ENCODE measurements at places on chromosomes 1 and 21.

- DNase-seq, result no peak
These were observed 28.7 kb downstream of the COL16A1 start for GRCh38 chr1:31675161-31675560.

GRCh38 chr21:25094695-25095094 is 512.6 kb downstream of the MRPL39 start:
- DNase-seq, result no peak

DNA sequence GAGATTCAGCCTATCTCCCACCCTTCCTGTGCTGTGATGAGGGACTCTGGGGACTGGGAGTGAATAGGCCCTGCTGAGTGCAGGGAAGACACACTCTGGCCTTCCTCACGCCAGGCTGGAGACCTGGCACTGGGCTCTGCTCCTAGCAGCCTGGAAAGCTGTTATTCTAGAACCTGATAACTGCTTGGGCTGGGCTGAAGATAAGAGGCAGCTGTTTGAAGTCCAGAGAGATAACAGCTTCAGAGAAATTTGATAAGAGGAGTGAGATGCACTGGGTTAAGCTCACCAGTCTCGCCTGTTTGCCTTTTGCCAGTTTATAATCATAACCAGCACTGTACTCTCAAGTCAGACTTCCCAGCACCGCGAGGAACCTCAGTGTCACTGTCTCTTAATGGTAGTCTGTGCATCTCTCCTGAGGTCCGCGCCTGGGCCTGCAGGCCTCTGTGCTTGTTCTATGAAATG is 46.6 kb upstream of the GPR37L1 start:
- DNase-seq, result no peak

GRCh38 chr1:165896277-165896676 is 68.9 kb downstream of the UCK2 start:
- peak; percentile 90 for DNase-seq

GRCh38 chr1:95236784-95237575 is 3.0 kb downstream of the RWDD3 start:
- DNase-seq, result peak; percentile 37

- DNase-seq, result no peak
These were observed 336.2 kb upstream of the ESRRG start for GRCh38 chr1:217059401-217059800.

DNA sequence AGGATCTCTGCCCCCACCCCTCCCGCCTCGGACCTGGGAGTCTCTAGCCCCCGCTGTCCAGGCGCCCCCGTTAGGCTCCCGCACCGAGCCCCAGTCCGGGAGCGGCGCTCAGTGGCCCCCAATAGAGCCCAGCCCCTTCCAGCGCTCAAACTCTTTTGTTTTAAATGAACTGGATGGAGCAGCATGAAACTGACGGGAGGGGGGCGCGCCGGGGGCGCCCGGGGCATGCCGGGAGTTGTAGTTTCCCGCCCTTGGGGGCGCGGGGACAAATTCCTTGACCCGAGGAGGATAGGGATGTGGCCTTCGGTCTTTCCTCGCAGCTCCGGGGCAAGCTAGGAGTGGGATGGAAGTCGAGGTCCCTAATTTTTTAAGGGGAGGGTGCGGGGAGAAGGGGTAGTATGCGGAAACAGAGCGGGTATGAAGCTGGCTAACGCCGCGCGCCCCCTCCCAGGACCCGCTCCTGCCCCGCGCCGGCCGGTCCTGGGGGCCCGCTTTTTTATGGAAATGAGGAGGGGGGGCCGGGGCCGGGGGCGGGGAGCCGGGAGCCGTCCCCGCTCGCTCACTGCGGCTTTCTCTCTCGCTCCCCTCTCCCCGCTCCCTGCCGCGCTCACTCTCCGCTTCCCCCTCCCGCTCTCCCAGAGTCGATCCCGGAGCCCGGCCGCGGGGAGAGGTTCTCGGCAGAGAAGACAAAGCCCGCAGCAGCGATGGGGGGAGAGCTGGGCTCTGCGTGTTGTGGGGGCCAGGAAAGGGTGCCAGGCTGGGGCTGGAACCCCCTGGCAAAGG is at the start of gene MEX3A:
Gene MEX3A (minus strand): TSS at position 157 of the 783 bp plus-strand sequence. CDS start 467 bp downstream, outside the sequence.
- DNase-seq, result peak; percentile 81

DNA sequence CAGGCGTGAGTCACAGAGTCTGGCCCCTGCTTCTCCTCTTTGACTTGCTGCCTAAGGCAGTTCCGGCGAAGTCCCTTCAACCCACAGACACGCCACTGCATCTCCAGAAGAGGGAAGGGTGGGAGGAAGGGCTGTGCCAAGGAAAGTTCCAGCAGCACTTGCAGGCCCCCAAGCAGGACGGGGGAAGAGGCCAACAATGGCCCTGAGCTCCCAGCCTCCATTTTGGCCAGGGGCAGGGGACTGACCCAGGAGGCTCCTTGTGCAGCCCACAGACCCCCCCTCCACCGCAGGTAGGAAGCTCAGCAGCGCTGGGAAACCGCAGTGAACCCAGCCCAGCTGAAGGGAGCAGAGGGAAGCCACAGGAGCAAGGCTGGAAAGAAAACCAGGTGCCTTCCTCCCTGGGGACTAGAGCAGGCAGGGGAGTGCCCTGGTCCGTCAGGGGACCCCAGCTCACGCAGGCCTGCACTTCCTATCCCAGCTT is 35.4 kb downstream of the ACOT7 start:
- DNase-seq, result no peak

DNA sequence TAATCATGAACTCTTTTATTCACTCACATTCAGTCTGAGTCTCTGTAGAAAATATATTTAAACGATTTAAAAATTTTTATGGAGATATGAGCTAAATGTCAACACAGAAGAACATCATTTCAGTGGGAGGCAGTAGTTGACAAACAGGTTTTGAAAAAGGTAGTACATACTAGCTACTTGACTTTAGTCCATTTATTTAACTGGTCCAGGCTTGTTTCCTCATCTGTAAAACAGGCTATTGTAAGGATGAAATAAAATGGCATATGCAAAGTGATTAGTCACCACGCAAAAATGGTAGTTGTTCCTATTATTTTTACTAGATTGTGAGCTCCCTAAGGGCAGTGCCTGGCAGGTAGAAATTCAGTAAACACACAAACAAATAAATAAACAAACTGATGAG is 75.2 kb downstream of the NTPCR start:
- DNase-seq, result no peak

GRCh38 chr1:2623571-2624337 is 9.1 kb downstream of the MMEL1 start:
- no peak for DNase-seq

DNA sequence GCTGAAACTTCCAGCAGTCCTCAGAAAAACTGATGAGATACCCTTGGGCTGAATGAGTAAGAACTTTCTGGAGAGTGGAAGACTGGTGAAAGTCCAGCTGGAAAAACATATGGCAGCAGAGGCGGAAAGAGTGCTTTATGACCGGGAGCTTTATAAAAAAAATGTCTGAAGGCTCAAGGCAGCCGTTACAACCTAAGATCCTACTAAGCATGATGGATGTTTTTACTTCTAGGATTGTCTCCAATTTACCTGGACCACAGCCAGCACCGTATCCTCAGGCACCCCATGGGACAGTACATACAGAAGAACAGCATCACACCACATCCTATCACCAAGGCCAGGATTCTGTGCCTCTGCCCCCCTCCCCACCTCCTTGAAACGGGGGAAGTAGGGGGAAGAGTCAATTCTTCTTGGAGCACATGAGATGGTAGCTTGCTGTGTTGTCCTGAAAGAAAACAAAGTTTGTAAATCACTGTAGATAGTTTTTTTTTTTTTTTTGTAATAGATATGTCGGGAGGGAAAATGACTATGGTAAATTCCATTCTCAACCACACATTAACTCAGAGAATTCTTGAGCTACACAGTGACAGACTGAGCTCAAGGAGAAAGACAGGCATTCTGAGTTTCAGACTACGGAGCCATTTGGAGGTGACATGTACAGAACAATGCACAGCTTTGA is 11.8 kb upstream of the IRF2BP2 start:
- peak; percentile 92 for DNase-seq

GRCh38 chr1:160625725-160626498 is 20.9 kb downstream of the SLAMF1 start:
- no peak for DNase-seq

GRCh38 chr1:107865627-107866026 is 99.4 kb downstream of the VAV3 start:
- no peak for DNase-seq

DNA sequence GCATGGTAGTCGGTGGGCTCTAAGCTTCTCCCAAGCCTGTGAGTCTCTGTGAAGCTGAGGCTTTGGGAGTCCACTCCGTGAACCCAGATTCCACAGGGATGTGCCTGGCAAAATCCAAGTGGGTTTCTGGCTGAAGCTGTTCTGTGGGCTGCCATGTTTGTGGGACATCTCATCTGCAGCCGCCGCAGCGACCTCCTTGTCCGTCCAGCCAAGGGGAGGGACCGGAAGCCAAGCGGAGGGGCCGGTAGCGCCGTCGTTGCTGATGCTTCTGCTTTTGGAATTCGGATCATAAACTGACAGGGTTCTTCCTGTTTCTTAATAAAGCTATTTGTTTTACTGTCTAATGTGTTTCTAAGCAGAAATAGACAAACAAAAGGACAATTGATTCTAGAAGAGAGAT is 13.3 kb downstream of the KIF26B start:
- DNase-seq, result no peak

DNA sequence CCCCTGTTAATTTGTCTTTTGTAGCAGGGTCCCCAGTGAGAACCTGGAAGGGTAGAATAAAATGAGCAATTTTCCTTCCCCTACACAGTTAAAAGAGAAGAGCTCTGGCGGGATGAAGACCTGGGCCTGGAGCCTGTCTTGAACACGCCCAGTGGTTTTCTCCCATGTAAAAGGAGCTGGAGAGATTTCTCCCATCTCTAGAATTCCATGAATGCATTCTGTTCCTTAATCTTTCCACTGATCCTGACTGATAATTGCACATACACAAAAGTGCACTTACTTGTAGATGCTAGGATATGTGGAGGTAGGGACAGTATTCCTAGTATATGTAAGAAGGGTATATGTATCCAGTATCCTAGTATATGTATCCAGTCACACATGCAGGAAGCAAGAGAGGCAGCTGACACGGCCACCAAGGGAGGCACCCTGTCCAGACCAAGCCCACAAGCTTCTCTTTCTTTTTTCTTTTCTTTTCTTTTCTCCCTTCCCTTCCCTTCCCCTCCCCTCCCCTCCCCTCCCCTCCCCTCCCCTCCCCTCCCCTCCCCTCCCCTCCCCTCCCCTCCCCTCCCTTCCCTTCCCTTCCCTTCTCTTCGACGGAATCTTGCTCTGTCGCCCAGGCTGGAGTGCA is 11.9 kb upstream of the PKNOX1 start:
- DNase-seq, result no peak

DNA sequence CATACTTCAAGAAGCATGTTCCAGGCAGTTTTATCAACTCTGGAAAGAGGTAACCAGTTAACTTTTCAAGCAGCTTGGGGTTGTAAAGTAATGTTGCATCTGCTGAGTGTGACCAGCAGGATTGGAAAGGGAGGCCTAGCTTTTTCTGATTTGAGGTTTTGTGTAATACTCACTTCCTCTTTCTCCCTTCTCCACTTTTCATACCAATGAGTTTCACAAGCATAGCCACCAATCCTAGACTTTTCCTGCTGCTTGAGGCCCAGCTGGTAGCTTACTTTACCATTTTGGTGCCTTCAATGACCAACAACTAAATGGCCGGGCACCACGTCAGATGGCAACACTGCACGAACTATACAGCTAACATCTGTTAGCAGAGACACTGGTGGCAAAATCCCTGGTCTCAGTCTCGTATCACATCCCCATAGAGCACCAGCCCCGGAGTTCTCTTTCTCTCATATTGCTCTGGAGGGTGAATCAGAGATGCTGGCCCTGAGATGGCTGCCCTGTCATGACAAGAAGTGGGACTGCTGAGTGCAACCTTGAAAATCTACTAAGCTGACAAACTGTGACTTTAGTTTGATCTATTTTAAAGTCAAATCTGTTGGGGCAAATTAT is 14.8 kb upstream of the GPR88 start:
- no peak for DNase-seq

DNA sequence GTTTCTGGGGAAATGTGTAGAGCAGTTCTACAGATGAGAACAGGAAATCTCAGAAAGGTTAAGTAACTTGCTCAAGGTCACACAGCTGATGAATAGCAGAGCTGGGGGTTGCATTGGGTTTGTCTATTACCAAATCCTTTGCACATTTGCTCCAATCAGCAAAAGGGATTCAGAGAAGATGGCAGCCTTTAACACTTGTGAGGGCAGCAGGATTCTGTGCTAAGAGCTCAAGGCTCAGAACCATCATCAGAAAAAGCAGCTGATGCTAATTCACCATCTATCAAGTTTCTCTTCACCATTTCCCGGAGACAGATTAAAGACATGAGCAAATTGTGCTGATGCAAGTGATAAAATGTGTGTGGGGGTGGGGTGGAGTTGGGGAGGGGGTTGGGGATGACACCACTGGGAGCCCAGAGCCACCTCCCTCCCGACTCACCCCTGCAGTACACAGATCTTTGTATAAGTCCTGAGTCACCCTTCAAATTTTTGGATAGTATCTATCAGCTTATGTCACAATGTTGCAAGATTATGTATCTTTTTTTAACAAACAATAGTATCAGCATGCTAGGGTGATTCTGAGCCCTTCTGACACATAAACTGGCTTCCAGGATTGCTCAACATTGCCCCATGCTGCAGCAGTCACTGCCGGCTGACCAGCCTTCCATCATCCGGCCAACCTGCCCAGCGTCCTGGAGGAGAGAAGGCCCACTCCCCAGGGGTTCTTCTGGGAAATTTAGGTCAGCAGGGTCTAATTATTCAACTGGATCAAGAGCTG is 2.8 kb upstream of the SPSB1 start:
- DNase-seq, result peak; percentile 92

DNA sequence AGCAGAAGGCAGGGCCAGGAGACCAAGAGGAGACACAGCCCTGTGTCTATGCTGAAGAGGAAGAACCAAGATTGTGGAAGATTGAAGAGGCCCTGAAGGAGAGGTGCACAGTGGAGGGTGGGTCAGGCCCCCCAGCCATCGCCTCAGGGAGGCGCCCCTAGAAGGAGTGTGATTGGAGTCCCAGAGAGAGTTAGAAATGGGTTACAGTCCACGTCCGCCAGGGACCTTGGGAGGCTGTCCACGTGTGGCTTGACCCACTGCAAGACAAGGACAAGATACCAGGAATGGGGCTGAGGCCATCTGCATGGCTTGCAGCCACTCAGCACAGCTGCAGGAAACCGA is 375.1 kb downstream of the NPHP4 start:
- no peak for DNase-seq

GRCh38 chr21:38495242-38495641 is 3.0 kb downstream of the ERG start:
- DNase-seq, result no peak

- DNase-seq, result no peak
These were observed 122.2 kb downstream of the ZBTB18 start for GRCh38 chr1:244173240-244173639.

- DNase-seq, result no peak
These were observed 22.4 kb upstream of the TMPRSS2 start for GRCh38 chr21:41530366-41530765.

GRCh38 chr1:23098463-23099170 is 70.0 kb downstream of the LUZP1 start:
- peak; percentile 78 for DNase-seq

- DNase-seq, result no peak
These were observed 12.6 kb upstream of the MAPKAPK2 start for GRCh38 chr1:206672011-206672688.

- DNase-seq, result peak; percentile 21
These were observed 9.8 kb upstream of the F5 start for GRCh38 chr1:169595764-169596711.
